ENCODE measurements at places on chromosomes 7 and 10.
A peak's percentile ranks its signal among the peaks of the same experiment; 100 is the strongest.

- DNase-seq = no peak
Measured at GRCh38 chr10:6213908-6214307, 11.2 kb downstream of the PFKFB3 start.

DNA sequence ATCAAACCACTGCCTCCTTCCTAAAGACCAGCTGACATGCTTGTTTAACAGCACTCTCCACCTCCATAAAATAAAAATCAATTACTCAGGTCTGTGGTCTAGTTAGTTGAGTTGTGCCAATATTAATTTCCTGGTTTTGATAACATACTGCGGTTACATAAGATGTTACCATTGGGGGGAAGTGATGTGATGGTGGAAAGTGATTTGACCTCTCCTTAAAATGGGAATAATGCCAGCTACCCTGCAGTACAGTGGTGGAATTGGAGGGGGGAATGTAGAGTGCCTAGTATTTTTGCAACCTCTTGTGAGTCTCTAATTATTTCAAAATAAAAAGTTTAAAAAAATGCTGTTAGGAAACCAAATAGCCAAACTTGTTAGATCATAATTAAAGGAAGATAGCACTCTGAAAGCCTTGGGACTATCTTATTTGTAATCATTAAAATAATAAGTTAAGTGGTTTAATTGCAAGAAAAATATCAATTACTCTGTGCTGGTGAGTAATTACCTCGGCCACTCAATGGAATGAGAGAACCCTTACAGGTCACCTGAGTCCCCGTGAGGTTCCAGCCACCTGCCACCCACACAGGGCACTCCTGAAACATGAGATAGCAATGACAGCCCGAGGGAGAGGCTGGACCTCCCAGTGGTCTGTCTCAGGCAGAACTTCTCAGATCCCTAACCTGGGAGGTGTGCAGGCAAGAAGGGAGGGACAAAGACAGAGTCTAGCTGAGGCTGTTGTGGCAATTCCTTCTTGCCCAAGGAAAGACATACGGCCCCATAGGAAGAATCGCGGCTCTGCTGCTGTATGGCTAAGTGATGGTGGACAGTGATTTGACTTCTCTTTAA is 94.1 kb downstream of the SH3PXD2A start:
- DNase-seq = no peak

DNA sequence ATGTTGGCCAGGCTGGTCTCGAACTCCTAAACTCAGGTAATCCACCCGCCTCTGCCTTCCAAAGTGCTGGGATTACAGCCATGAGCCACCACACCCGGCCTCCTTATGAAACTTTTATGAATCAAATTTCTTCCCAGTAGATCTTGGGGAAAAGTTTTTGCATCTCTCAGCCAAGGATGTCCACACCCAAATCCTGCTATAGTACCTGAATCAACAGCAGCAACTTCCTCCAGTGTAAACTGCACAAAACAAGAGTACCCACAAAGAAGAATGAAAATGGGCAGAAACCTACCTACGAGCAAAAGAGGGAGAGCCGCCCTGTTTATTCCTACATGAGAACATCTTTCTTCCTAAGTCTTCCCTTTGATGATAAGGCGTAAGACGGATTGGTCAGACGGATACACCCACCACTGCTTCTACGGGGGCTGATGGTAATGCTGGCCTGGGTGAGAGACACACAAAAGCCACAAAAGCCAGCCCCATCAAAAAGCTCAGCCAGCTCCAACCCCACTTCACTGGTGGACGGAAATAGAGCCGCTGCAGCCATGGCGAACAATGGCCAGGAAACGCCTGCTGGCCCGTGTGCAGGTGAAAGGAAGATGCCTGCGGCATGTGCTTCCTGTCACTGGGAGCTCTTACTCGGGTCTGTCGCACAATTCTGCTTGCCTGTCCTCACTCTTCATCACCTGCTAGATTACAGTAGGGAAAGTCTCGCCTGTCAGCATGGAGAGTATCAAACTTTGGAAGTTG is 10.4 kb downstream of the JCAD start:
- DNase-seq = peak; percentile 49

- no peak for DNase-seq
Measured at GRCh38 chr10:17452060-17452841, 2.1 kb downstream of the ST8SIA6 start.

- peak; percentile 47 for DNase-seq
Measured at GRCh38 chr7:953547-954327, 743 bp downstream of the ADAP1 start.

DNA sequence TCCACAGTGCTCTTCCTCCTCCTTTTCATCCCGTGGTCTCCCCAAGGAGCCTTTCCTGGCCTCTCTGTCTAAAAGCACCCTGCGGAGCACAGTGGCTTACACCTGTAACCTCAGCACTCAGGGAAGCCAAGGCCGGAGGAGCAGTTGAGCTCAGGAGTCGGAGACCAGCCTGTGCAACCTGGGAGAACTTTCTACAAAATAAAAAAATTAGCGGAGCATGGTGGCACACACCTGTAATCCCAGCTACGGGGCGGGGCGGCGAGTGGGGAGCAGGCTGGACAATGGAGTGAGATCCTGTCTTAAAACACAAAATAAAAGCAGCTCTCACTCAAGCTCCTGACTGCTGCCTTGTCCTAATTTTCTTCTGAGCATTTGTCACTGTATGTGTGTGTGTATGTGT is 1.4 kb upstream of the COBL start:
- DNase-seq = no peak

GRCh38 chr10:16597656-16598055 is 76.0 kb upstream of the C1QL3 start:
- no peak for DNase-seq

DNA sequence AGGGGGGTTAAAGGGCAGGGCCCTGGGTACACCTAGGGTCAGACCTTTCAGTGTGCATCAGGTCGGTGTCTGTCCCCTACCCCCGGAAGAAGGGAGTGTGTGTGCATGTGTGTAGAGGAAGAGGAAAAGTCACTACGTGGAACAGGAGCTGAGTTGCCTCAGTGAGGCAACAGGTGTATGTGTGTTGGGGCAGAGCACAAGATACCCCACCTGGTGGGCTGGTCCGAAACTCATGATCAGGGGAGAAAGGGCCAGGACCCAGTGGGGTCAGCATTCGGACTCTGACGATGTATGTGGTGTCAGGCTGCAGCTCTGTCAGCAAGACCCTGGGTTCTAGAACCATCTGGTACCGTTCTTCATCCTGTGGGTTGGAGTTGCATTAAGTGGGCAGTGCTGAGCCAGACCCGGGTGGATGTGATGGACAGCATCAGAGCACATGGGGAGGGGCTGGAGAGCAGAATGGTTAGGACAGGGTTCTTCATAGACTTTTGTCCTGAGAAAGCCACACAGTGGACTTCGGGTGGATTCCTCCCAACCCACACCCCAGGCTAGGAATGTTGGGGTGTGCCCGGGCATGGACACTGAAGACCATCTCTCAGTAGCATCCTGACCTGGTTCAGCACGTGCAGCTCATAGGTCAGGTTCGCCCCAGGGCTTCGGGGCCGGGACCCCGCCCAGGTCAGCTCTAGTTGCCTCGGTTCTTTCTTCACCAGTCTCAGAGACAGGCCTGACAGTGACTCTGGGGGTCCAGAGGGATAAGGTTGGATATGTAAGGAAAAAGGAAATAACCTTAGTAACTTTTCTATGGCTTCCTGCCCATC is 10.7 kb downstream of the EPHA1 start:
- DNase-seq = no peak

- no peak for DNase-seq
Measured at GRCh38 chr7:87038993-87039690, 20.3 kb downstream of the ELAPOR2 start.

DNA sequence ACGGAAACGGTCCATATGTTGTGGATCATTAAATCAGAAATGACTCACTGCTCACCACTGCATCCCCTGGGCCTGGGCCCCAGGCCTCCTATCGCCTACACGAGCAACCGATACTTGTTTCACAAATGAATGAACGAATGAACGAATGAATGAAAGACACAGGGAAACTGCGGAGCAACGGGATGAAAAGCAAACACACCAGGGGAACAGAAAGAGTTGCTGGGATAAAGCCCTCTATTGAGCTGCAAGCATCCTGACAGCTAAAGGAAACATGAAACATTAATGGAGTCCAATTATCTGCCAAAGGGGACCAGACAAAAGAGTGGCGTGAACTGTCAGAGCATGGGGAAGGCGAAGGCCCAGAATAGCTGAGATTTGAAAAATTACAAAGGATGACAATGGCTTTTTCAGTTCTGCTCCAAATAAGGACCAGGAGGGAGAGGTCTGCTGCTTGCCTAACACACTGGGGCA is 92.1 kb downstream of the GRB10 start:
- no peak for DNase-seq

- no peak for DNase-seq
Measured at GRCh38 chr7:22845221-22845834, 22.7 kb upstream of the TOMM7 start.

- no peak for DNase-seq
Measured at GRCh38 chr10:118870467-118871243, 115.9 kb upstream of the CACUL1 start.

- no peak for DNase-seq
Measured at GRCh38 chr7:33243319-33243881, 114.0 kb downstream of the BBS9 start.

- no peak for DNase-seq
Measured at GRCh38 chr10:75773231-75773780, 341.9 kb downstream of the LRMDA start.

- DNase-seq = no peak
Measured at GRCh38 chr7:100155553-100156317, 2.8 kb downstream of the TRAPPC14 start.

GRCh38 chr10:86306628-86307278 is 59.8 kb downstream of the GRID1 start:
- DNase-seq = peak; percentile 68

DNA sequence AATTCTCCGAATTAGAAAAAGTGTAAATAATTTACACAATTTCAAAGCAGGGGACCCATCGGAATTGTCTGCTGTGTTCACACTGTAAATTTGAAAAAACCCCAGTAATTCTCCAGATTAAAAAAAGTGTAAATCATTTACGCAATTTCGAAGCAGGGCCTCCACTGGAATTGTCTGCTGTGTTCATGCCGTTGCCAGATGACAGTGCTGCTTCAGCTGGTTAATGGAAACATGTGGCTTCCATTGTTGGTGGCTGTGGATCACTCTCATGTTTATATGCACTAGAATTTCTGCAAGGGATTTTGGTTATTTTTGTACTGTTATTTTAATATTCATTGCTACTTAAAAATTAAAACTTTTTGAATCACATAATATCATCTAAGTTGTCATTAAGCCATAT is 88.8 kb upstream of the ELMO1 start:
- DNase-seq = no peak

DNA sequence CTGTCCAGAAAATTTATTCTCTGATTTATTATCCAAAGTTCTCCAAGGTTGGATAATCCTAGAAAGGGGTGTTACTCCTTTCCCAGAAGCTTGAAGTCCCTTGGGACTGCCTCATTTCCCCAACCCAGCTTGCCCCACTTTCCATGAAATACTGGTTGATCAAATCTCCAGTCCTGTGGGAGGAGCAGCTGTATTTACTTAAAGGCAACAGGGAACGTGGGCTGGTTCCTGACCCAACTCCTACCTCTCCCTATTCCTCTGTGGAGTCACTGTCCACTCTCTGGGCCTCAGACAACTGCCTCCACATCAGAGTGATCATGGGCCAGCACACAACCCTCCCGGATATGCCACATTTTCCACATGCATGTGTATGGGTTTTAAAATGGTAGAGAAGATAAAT is 166.2 kb upstream of the PRR15 start:
- no peak for DNase-seq

DNA sequence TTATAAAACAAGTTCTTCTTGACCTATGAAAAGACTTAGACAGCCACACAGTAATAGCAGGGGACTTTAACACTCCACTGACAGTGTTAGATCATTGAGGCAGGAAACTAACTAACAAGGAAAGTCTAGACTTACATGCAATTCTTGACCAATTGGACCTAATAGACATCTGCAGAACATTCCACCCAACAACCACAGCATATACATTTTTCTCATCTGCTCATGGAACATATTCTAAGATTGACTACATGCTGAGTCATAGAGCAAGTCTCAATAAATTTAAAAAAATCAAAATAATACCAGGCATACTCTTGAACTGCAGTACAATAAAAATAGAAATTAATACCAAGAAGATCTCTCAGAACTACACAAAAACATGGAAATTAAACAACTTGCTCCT is 219.5 kb upstream of the HPS1 start:
- no peak for DNase-seq

- no peak for DNase-seq
Measured at GRCh38 chr10:80199828-80200227, 5.5 kb downstream of the ANXA11 start.

GRCh38 chr10:19164461-19164860 is 115.9 kb downstream of the MALRD1 start:
- no peak for DNase-seq

- no peak for DNase-seq
Measured at GRCh38 chr7:155670521-155670920, 26.1 kb downstream of the RBM33 start.

DNA sequence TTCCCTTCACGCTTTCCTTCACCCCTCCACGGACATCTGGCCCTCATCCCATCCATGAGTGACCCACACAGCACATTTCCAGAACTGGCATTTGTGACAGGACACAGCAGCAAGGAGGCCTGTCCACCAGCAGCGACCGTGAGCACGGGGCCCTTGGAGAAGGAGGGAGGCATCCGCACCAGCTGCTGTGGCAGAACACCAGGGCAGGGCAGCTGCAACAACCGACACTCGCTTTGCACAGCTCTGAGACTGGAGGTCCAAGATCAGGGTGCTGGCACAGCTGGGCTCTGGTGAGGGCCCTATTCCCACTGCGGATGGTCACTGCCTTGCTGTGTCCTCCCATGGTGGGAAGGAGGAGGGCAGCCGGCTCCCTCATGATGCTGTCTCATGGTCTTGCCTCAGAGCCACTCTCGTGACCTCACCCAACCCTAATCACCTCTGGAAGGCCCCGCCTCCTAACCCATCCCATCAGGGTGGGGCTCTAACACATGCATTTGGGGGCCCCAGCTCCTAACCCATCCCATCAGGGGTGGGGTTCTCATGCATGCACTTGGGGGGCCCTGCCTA is 36.7 kb downstream of the PTPRN2 start:
- DNase-seq = no peak

DNA sequence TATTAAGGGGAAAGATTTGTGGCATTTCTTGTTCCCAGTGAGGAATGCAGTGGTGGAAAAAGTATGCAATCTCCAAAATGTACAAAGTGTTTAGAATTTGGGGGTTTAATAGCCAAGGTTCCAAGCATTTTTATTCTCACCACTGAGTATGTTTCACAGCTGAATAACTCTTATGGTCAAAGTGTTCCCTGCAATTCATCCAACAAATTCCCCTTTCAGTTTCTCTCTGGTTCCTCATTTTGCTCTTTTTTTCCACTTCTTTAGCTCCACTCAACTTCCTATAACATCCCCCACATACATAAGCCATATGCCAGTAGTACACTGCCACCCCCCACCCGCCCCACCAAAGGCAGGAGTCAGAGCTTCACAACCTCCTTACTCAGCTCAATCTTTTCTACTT is 4.6 kb downstream of the HECW1 start:
- DNase-seq = no peak

DNA sequence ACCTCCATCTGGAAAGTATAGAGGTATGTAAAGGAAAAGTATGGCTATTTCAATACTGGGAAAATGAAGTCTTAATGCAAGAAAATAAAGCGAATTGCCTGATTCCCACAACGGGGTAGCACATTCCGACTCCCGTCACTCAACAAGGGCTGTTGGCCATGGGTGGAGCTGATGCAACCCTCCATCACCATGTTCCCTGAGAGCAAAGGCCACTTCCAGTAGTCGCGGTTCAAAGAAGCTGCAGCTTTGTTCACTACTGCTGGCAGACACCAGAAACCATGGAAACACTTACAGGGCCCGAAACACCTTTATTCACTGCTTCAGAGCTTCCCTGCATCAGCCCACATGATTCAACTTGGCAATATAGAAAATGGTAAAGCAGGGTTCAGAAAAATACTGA is 44.0 kb downstream of the TMEM26 start:
- no peak for DNase-seq

Data from activated naive CD4-positive, alpha-beta T cell treated with anti-CD3 and anti-CD28 coated beads, Interleukin-2, amount 10 ng/mL, durations not matched to agents 7 days and 5 days (primary cell).